ENCODE measurements at places on chromosomes 4 and X. TPM values are rescaled to one million over a fixed set of nuclear protein-coding genes. Genes with fewer than 3 reads are reported as not detected.

DNA sequence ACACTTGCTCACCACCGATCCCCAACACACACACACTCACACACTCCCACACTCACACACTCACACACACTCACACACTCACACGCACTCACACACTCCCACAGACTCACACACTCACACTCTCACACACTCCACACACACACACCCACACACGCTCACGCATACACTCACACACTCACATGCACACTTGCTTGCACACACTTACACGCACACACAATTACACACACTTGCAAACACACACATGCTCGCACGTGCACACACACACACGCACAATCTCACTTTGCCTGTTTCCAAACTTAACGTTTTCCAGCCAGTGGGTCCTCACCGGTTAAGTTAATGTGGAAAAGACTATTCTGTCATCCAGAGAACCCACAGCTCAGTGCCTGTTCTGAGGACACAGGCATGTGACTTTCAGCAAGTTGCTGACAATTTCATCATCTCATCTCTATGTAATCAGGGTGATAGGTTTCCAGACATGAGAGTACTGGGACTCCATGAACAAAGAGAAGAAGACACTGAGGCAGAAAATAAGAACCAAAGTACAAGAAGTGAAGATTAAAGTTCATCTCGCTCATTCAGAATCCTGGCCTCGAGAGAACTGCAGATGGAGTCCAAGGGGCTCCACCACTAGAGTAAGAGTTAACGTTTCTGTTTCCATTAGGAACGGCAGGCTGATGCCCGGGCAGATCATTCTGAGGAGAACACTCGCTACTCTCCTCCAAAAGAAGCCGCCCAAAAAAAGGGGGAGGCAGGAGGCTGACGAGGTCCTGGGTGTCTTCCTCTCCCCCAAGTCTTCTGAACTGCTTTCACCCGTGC is 153.2 kb upstream of the FRG1 start:
- DNase-seq: no peak

DNA sequence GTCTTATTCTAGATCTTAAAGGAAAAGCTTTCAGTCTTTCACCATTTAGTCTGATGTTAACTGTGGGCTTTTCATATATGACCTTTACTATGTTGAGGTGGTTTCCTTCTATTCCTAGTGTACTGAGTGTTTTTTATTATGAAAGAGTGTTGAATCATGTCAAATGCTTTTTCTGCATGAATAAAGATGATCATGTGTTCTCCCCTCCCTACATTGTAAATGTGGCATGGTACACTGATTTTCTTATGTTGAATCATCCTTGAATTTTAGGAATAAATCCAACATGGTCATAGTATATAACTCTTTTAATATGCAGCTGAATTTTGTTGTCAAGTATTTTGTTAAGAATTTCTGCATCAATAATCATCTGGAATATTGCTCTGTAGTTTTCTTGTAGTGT is 4.3 kb downstream of the CLGN start:
- DNase-seq: no peak

GRCh38 chr4:183140911-183141320 is 41.9 kb downstream of the WWC2 start:
- DNase-seq: no peak

The XAGE1B gene
- total RNA-seq: not detected

The HGFAC gene
- total RNA-seq: not detected

The CHRNA9 gene
- not detected for total RNA-seq

- DNase-seq: no peak
Measured at GRCh38 chr4:149885896-149886295, 70.3 kb upstream of the IQCM start.

The PDZD4 gene
- total RNA-seq: 3.8 TPM

DNA sequence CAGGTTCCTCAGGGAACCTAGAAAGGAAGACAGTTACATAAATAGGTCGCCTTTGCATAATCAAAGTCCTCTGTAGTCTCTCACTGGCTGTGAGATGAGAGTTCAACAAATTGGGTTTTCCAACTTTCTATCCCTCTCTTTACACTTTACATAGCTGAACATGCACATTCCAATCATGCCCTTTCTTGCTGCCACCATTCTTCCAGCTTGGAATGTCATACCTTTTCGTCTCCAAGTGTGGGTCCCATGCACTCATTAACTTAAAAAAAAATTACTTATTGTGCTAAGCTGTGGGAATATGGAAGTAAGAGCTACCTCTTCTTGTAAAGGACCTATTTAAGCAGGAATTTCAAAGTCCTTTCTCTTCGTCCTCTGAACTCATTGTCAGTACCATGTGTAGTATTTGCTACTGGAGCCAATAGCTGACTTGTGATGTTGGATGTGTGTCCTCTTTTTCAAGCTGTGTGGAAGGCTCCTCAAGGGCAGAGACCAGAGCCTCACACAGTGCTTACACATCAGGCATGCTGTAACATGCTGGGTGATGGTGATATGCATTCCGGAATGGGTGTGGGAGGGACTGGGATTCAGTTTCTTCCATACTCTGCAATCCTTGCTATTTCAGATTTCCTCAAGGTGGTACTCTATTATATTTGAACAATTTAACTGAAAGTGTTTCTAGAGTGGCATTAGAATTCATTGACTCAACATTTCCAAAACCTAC is 7.1 kb downstream of the ENOPH1 start:
- DNase-seq: no peak

- no peak for DNase-seq
Measured at GRCh38 chrX:150074175-150074574, 135.9 kb upstream of the EOLA2 start.

The SULT1E1 gene
- not detected for total RNA-seq

The N4BP2 gene
- 9.3 TPM for total RNA-seq

DNA sequence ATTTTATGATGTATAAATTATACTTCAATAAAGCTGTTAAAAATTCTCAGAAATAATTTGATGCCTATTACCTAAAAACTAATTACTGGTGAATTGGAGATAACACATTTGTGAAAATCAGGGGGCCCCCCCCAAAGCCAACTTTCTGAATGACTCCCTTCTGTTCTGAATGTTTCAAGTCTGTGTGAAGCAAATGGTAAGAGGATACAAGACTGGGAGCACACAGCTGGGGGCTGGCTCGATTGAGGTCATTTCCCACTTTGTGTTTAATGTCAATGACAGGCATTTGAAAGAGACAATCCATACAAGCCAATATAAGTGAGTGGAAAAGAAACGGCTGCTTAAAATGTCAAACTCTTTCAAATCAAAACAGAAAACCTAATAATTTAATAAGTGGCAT is 155.8 kb downstream of the SH2D1A start:
- DNase-seq: no peak

- peak; percentile 69 for DNase-seq
Measured at GRCh38 chr4:140094438-140095420, 59.3 kb downstream of the MAML3 start.

DNA sequence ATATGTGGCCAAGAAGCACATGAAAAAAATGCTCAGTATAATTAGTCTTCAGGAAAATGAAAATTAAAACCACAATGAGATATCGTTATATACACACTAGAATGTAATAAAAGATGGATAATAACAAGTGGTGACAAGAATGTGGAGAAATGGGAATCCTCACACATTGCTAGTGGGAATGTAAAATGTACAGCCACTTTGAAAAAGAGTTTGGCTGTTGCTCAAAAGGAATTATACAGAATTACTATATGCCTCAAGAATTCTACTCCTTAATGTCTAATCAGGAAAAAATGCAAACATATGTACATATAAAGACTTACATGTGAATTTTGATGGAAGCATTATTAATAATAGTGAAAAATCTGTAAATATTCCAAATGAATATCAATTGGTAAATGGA is 102.2 kb downstream of the SPCS3 start:
- DNase-seq: no peak

- no peak for DNase-seq
Measured at GRCh38 chr4:85534120-85534519, 59.2 kb downstream of the ARHGAP24 start.

The TEX13D gene
- not detected for total RNA-seq

- DNase-seq: no peak
Measured at GRCh38 chr4:147782087-147782781, 50.3 kb downstream of the ARHGAP10 start.

The CYBB gene
- 8.8 TPM for total RNA-seq

GRCh38 chr4:98522636-98523395 is 135.6 kb downstream of the TSPAN5 start:
- no peak for DNase-seq

GRCh38 chr4:17687237-17687857 is 72.9 kb downstream of the MED28 start:
- no peak for DNase-seq

DNA sequence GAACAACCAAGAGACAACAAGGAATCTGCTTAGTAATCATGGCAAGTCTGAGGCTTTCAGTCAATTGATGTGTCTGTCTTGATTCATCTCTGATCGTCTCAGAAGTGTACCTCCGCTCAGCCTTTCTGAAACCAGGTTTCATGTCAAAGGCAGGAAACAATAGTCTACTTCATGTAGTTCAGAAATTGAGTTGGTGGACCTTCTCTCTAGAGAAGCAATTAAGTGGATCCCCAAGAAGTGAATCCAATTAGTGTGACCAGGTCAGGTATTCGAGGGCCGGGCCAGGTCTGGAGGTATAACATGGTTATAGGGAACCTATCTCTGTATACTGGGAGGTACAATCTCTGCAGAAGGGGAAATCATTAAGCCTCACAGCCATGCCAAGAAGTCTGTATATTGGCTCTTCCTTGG is 32.0 kb downstream of the DAPP1 start:
- no peak for DNase-seq

GRCh38 chr4:105998171-105999063 is 103.1 kb downstream of the NPNT start:
- DNase-seq: no peak

The UGT2B11 gene
- total RNA-seq: 0.50 TPM

DNA sequence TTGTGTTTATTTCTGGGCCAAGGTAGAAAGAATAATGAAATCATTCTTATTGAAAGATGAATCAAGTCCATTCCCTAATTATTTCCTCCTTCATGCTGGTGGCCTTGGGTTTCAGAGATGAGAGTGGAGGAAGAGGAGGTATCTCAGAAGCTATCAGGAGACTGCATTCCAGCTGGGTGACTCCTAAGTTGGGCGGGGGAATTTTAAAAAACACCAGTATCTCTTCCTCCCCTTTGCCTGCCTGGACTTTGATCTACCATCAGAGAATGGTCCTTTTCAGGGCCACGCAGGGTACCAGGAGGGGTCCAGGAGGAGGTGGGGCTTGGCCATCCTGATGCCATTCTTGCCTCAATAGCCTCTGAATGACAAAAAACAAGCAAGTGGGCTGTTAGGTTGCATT is 104.4 kb downstream of the ASMT start:
- DNase-seq: no peak

- DNase-seq: no peak
Measured at GRCh38 chr4:28358606-28359005, 1498.0 kb downstream of the STIM2 start.

GRCh38 chrX:136674270-136674985 is 26.5 kb downstream of the CD40LG start:
- no peak for DNase-seq

The ETNPPL gene
- not detected for total RNA-seq

The KCTD8 gene
- total RNA-seq: 0.22 TPM

- DNase-seq: no peak
Measured at GRCh38 chr4:124199755-124200154, 512.8 kb downstream of the ANKRD50 start.

DNA sequence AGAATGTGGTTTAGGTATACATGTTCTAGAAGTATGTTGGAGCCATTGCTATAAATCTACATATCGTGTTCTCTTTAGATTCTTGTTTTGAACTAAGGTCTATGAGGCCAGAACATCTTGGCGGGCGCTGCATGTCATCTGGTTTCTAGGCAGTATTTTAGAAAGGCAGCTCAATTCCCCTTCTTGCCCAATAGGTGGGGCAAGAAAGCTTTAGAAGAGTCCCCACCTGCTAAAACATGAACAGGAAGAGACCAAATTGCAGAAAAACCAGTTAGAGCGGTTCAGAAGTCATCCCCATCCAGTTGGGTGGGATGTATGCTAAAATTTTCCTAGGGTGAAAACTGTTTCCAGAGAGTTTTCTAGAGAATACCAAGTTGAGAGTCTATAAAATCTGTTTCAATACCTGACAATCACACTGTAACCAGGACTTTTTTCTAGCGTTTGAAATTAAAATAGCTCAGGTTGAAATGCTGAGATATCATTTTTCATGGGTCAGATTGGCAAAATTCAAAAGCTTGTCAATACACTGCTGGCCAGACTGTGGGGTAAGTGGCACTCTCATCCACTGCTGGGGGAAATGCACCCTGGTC is 17.5 kb upstream of the SH3KBP1 start:
- DNase-seq: peak; percentile 26

GRCh38 chr4:169250796-169251195 is 20.0 kb downstream of the SH3RF1 start:
- no peak for DNase-seq

The MAGEA2 gene
- not detected for total RNA-seq

GRCh38 chr4:118729287-118730286 is 44.4 kb downstream of the METTL14 start:
- no peak for DNase-seq

GRCh38 chr4:188780686-188781085 is 641.4 kb downstream of the TRIML1 start:
- DNase-seq: no peak

DNA sequence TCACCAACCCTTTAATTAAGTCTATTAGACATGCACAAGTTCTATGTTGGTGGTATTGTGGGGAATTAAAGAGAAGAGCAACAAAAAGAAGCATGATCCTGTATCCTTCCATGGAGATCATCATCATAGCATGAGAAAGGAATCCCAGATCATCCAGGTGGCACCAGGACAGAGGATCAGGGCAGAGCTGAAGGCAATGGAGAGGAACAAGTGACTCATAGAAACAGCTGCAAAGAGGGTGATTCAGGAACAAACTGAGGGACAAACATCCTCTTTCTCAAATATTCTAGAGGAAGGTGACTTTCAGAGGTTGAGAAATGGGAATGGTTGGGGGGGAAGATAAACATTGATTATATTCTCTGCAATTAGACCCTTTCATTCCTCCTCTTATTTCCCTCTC is 105.5 kb upstream of the OTUD4 start:
- DNase-seq: no peak

GRCh38 chr4:174314770-174315169 is 31.1 kb downstream of the CEP44 start:
- DNase-seq: no peak

GRCh38 chr4:3111461-3111860 is 37.0 kb downstream of the HTT start:
- no peak for DNase-seq

GRCh38 chrX:889966-890651 is 259.5 kb downstream of the SHOX start:
- DNase-seq: no peak

The EVC gene
- total RNA-seq: 5.1 TPM

DNA sequence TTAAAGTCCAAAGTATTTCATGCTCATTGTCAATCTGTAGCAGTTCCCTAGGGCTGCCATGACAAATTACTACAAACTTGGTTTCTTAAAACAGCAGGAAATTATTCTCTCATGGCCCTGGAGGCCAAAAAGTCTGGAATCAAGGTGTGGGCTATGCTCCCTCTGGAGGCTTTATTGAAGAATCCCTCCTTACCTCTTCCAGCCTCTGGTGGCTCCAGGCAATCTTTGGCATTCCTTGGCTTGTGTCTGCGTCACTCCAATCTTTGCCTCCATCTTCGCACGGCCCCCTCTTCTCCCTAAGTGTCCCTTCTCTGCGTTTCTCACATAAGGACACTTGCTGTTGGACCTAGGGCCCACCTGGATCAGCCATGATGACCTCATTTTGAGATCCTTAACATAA is 170.4 kb downstream of the SMIM20 start:
- no peak for DNase-seq

- DNase-seq: no peak
Measured at GRCh38 chr4:158146736-158147135, 26.1 kb downstream of the GASK1B start.

GRCh38 chr4:153731239-153731638 is 28.6 kb downstream of the RNF175 start:
- DNase-seq: no peak

The PRRG3 gene
- 2.1 TPM for total RNA-seq

The KLHL4 gene
- total RNA-seq: 0.50 TPM

The SEC31A gene
- total RNA-seq: 172 TPM
